ENCODE measurements at places on chromosomes 1 and 21.

GRCh38 chr1:22289307-22289995 is 146.6 kb upstream of the WNT4 start:
- no peak for DNase-seq

DNA sequence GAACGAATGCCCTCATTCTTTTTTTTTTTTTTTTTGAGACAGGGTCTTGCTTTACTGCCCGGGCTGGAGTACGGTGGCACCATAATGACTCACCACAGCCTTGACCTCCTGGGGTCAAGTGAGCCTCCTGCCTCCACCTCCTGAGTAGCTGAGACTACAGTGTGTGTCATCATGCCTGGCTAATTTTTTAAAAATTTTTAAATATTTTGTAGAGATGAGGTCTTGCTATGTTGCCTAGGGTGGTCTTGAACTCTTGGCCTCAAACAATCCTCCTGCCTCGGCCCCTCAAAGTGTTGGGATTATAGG is 69.4 kb downstream of the ALG14 start:
- no peak for DNase-seq

DNA sequence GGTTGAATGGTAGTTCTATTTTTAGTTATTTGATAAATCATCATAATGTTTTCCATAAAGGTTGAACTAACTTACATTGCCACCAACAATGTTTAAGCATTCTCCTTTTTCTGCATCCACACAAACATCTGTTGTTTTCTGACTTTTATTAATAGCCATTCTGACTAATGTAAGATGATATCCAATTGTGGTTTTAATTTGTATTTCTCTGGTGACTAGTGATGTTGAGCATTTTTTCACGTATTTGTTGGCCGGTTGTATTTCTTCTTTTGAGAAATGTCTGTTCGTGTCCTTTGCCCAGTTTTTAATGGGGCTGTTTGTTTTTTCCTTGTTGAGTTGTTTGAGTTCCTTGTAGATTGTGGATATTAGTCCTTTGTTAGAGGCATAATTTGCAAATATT is 24.6 kb upstream of the SLC35F3 start:
- DNase-seq: no peak

GRCh38 chr21:36569511-36569910 is 89.6 kb upstream of the CLDN14 start:
- no peak for DNase-seq

- DNase-seq: peak; percentile 30
Measured at GRCh38 chr1:212700892-212701819, 1.5 kb upstream of the BATF3 start.

- DNase-seq: no peak
Measured at GRCh38 chr21:35920436-35920835, 139.9 kb downstream of the SETD4 start.

All from activated CD4-positive, alpha-beta T cell treated with anti-CD3 and anti-CD28 coated beads, Interleukin-2, amount 50 U/mL, for 4 hours (primary cell).